NCI-H510A treated with DMSO at 0.1 percent for 48 hours (cell line): ENCODE measurements at places on chromosomes 2 and 18.

DNA sequence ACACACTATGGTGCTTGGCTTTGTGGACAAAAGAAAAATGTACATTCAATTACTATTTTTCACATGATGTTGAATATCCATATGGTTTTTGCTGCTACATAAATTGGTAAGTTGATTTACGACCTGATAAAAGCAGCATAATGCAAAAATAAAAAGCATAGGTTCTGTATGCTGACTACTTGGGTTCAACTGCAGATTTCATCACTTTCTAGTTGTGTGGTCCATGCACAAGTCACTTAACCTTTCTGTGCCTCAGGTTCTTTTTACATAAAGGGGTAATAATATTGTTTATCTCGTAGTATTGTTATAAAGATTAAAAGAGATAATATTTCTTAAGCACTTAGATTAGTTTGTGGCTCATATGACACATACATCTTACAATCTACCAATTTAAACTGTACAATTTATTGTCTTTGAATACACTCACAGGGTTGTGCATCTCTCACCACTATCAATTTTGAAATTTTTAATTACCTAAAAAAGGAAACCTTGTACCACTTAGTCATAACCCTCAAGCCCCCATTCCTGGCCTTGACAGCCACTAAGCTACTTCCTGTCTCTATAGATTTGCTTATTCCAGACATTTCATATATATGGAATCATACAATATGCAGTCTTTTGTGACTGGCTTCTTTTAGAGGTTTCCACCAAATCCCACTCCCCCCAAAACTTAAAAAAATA, 1443.9 kb downstream of the SUCLG1 start:
- DNase-seq, result no peak

DNA sequence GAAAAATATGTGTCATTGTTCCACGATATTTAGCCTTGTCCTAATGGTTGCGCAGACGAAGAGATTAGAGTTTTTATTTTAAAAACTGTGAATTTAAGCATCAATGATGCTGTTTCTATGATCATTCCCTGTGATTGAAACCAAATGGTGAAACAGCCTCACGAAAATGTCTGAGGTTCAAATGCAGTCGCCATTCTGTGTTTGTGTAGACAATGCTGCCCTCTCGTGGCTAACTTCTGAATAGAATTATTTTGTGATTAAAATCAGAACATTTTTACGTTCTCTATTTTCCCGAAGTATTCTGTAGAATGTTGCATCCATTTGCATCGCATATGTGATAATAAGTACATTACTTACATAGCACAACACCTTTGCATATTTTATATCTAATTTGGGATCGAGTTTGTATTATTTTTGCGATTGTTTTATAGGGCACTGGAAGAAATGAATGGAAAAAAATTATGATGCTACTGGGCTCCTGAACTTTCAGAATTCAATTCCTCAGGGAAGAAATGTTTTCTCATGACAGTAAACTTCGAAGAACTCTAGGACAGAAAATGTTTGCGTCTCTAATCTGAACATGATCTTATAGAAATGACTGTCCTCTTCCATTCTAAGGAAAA, 54.8 kb upstream of the CREB1 start:
- peak; percentile 72 for DNase-seq

DNA sequence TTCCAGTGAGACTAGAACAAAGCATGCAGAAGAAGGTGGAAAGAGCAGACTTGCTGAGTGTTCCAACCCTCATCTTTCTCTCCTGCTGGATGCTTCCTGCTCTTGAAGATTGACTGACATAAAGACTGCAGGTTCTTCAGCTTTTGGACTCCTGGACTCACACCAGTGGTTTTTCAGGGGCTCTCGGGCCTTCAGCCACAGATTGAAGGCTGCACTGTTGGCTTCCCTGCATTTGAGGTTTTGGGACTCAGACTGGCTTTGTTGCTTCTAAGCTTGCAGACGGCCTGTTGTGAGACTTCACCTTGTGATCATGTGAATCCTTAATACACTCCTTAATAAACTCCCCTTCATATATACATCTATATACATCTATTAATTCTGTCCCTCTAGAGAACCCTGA, 20.4 kb downstream of the VRK2 start:
- no peak for DNase-seq

GRCh38 chr2:36964496-36965058, 1.8 kb downstream of the STRN start:
- peak; percentile 7 for DNase-seq

GRCh38 chr18:33937270-33937816, 287.4 kb downstream of the NOL4 start:
- no peak for DNase-seq

GRCh38 chr2:176501617-176502016, 232.4 kb downstream of the MTX2 start:
- peak; percentile 97 for DNase-seq

DNA sequence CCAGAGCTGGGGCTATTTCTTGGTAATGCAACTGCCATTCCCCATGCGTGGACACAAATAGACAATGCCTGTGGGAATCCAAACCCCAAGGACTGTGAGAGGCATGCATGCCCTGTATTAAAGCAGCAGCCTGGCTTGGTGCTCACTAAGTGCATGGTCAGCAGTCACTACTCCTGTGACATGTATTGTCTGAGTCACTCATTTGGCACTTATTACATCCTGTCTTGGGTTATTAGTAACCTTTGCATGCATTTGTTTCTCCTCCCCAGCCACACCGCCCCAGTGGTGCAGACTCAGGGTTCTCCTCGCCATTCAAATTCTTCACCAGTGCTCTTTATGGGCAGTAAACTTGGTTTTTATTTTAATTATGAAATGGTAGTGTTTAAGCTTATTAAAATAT, 30.2 kb downstream of the PRKCE start:
- peak; percentile 23 for DNase-seq
